Caki2 (cell line): ENCODE measurements at places on chromosomes 5 and 9.

GRCh38 chr9:17171309-17172094 is 36.7 kb downstream of the CNTLN start:
- DNase-seq, result no peak

GRCh38 chr9:124271660-124272059 is 13.9 kb downstream of the NEK6 start:
- DNase-seq, result no peak

DNA sequence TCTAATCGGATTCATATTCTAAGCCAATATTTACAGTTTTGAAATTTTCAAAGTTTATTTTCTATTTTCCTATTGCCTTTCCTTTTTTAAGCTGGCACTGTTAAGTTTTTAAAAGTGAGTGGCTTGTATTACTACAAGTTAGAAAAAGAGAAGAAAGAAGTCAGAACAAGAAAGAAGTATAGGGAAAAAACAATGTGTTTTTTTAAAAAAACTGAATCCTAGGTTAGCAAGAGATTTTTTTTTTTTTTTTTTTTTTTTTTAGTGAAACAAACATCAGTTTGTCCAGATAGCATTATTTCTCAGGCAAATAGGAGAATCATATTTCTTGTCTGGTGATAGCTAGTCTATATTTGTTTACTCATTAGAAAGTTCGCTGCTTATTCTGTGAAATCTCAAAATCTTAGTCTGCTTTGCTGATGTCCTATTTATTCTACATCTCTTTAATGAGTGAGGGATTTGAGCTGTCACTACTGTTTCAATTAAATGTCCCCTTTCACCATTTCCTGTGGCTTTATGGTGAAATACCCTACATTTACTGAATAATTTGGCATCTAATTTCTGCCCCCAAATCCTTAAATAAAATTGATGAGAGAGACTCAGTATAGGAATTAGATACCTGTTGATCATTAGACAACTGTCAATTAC is 19.1 kb upstream of the LMNB1 start:
- DNase-seq, result no peak

DNA sequence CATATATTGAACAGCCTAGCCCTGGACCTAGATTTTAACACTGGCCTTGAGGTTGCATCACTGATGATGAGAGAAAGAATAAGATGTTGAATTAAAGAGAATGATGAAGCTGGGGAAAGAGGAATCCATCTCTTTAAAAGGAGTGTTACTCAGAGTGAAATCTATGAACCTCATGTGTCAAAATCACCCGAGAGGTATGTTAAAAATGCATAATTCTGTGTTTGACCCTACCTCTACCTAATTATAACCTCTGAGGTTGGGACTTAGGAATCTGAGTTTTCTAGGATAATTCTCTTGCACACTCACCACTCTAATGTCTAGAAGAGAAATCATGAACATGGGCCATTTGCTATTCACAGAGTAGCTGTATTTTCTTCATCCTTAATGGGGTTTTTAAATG is 479.4 kb downstream of the ENC1 start:
- no peak for DNase-seq

- DNase-seq, result no peak
These were observed 47.5 kb downstream of the COL27A1 start for GRCh38 chr9:114202849-114203248.

GRCh38 chr5:149761461-149761860 is 31.4 kb downstream of the PPARGC1B start:
- DNase-seq, result peak; percentile 59

- no peak for DNase-seq
These were observed 610.5 kb downstream of the IRX1 start for GRCh38 chr5:4206127-4206526.

DNA sequence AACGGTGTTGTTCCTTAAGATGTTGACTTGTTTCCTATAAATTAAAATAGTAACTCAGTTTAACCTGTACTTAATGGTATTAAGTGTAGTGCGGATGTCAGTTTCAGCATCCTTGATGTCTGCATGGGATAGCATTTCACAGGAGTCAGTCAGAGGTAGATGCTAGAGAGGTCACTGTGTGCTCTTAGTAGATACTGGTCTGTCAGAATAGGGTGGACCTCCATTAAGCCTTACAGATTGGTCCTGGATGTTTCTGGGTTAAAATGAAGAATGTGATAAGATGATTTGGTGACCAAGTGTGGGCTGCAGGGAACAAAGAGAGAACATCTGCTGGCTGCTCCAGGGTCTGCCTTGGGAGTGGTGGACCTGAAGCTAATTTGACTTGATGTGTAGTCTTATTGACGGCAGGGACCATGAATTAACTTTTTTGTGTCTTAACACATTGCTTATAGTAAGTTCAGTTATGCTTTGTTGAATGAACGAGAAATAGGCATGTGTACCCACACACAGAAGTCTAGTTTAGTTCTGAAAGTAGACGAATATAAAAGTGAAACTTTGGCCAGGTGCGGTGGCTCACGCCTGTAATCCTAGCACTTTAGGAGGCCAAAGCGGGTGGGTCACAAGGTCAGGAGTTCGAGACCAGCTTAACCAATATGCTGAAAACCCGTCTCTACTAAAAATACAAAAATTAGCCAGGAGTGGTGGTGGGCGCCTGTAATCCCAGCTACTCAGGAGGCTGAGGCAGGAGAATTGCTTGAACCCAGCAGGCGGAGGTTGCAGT is 12.5 kb downstream of the RAB24 start:
- no peak for DNase-seq

GRCh38 chr5:93425096-93425495 is 155.9 kb downstream of the NR2F1-AS1 start:
- no peak for DNase-seq

DNA sequence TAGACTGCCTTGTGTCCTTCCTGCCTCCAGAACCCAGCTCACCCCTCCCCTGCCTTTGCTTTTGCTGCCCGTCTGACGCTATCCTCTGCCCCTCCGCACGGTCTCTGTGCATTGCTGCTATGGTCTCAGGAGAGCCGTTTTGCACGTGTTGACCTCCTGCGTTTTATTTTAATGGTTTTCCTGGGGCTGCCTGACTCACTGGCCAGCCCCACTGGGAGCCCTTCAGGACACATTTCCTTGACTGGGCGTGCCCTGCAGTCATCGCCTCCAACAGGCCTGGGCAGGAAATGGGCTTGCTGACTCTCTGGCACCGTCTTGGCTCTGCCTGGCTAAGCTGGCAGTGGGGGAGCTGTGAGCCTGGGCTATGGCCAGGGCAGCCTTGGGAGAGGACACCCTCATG is 17.9 kb upstream of the ASS1 start:
- no peak for DNase-seq

DNA sequence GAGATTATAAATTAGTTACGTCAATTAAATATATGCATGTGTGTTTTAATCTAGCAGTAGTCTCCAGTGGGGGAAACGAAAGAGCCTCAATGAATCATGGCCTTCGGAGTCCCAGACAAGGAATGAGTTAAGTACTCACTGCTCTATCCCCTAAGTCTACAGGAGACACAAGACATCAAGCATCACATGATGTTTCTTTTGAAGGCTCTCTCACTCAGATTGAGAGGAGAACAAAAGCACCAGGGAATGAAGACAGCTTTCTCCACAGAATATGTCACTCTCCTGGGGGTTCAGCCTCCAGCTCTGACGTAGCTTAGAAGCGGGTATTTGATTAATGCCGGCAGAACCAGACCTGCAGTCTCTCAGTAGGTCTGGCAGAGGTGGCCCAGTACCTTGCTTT is 381.4 kb downstream of the ACTL7B start:
- DNase-seq, result no peak

GRCh38 chr9:92634712-92635605 is 35.0 kb downstream of the IPPK start:
- peak; percentile 48 for DNase-seq

DNA sequence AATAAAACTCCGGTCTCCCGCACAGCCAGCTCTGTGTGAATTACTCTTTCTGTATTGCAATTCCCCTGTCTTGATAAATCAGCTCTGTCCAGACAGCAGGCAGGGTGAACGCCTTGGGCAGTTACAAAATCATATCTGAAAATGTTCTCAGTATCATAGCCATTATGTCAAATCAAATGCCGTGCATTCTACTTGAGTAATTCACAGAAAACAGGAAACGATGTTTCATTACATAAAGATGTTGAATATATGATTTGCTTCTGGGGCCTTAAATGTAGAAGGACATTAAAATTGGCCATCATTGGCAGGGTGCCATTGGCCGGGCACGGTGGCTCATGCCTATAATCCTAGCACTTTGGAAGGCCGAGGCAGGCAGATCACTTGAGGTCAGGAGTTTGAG is 8.5 kb downstream of the POLR3G start:
- DNase-seq, result no peak

DNA sequence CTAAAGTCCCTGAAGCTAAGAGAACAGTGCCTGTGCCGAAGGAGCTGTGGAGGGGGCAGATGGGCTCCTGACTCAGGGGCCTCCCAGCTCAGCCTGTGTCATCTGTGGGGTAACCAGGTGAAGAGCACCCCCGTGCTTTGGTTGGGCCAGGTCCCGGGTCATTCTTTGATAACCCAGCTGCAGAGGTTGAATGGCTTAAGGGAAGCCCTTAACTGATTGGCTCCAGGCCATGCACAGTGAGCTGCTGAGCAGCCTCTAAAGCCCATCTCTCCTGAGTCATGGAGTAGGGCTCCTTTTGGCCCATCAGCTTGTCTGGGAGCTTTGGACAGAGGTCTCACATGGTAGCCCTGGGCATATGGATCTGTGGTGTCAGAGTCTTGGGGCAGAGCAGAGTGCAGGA is 28.7 kb downstream of the COL27A1 start:
- no peak for DNase-seq

GRCh38 chr5:97037819-97038218 is 101.9 kb downstream of the LNPEP start:
- no peak for DNase-seq

DNA sequence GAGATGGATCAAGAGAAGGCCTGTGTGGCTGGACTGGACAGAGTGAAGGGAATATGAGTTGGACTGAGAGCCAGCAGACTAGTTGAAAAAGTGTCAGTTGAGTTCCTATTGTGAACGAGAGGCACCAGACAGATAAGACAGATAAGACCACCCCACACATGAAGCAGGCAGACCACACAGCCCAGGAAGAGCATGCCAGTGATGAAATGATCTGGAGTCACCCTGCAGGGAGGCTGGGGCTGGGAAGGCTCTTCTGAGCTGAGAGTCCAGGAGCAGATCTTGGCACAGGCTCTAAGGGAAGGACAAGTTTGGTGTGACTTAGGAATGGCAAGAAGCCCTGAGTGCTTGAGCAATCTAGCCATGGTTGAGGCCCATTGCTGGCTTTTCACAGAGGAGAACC is 10.6 kb upstream of the SLC25A48 start:
- no peak for DNase-seq

DNA sequence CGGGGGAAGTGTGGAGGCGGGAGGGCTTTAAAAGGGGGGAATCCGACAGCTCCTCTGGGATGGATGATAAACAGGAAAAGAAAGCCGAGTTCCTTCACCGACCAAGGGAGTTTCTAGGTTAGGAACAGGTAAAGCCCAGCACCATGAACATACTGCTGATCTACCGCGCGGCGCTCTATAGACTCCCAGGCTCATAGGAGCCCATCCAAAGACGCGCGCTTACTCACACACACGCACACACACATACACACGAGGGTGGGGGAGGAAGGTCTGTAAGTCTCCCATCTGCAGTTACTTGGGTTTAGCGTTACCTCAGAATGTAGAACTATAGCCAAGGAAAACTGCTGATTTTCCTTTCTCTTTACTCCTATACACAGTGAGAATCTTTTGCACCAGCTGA is 2.6 kb upstream of the GABRB2 start:
- no peak for DNase-seq

- no peak for DNase-seq
These were observed 78.2 kb upstream of the IFNE start for GRCh38 chr9:21560281-21560745.

- no peak for DNase-seq
These were observed 95.5 kb downstream of the SNX24 start for GRCh38 chr5:122940890-122941289.

DNA sequence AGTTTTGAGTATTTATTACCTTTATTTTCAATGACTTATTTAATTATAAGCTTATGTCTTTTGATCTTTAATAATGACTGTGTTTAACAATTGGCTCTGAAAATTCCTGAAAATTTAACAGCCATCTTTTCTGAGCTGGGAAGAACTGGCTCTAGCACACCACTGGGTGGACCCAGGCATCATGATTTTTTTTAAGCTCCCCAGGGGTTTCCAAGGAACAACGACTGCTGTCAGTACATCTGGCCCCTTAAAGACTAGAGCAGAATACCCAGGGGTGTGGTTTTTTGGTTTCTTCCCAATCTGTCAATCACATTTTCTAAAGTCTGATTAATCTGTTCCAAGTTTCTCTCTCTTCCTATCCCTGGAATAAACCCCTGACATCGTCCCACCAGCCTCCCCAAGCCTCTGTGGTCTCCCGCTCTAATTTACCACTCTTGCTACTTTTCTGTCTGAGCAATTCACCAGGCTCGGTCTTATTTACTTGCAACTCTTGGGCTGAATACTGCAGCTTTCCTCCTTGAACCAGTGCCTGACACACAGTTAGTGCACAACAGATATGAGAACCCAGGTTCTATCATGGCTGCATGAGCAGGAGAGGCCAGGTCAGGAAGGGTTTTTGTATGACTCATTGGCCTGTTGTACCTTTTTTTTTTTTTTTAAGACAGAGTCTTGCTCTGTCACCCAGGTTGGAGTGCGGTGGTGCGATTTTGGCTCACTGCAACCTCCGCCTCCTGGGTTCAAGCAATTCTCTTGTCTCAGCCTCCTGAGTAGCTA is 321.9 kb downstream of the ZSWIM6 start:
- DNase-seq, result no peak
